Right renal cortex interstitium (tissue), 3 donors: ENCODE measurements at places on chromosomes 5 and 9. TPM values are rescaled to one million over a fixed set of nuclear protein-coding genes. Genes with fewer than 3 reads are reported as not detected.

The PLCXD3 gene
- polyA plus RNA-seq: 0.47 TPM

The MAML1 gene
- 38.1 TPM for polyA plus RNA-seq

- DNase-seq: no peak
Observed at GRCh38 chr9:89445801-89446251, 52.1 kb downstream of the SEMA4D start.

DNA sequence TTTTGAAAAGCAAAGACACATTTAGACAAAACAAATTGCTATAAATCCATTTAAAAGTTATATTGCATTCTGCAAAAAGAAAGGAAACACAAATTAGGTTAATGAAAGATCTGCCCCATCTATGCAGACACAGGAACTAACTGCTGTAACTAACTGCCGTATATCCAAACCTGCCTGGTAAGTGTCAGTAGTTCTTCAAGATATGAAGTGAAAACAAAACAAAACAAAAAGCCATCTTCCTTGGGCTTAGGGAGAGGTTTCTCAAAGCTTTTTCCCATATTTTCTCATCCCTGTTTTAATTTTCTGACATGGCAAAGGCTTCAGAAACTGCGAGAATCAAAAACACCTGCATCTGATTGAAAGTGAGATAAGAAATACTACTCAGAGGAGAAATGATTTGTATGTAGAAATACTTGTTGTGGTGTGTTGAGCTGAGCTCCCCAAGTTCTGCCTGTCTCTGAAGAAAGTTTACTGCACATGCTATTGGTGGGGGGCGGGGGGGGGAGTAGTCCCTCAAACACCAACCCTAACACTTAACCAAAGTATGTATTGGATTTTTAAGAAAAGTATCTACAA, 750.5 kb downstream of the PTPRD start:
- no peak for DNase-seq

GRCh38 chr9:116274293-116274692, 120.7 kb downstream of the PAPPA start:
- no peak for DNase-seq

DNA sequence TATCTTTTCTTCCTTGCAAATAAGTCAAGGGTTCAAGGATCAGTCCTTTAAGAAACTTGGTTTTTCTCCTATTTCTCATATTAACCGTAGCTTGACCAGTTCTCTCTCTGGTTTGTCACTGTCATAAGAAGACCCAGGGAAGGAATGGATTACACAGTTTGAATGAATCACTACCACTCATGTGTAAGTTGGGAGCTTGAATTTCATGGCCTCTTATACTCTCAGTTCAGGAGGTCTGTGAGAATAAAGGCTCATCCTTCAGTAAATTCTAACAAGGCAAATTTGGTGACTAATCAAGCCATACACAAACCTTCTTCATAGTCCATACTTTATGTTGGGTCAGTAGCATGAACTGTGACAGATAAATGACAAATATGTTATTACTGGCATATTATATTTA, 323.1 kb upstream of the ACTBL2 start:
- DNase-seq: no peak
